HT-29 (cell line): ENCODE measurements at places on chromosomes 12 and 14. TPM values are rescaled to one million over a fixed set of nuclear protein-coding genes. Genes with fewer than 3 reads are reported as not detected.

RDH11 gene
- 55.8 and 69.7 TPM in 2 replicates for total RNA-seq

BIN2 gene
- total RNA-seq: 0.42 and 0.56 TPM in 2 replicates

RAB3IP gene
- 31.4 and 42.0 TPM in 2 replicates for total RNA-seq

KRT6C gene
- total RNA-seq: not detected in 2 replicates

CEP128 gene
- 1.0 and 2.6 TPM in 2 replicates for total RNA-seq

TBX5 gene
- total RNA-seq: not detected in 2 replicates

SPX gene
- not detected in 2 replicates for total RNA-seq

FERMT2 gene
- not detected in 2 replicates for total RNA-seq

PIANP gene
- total RNA-seq: not detected in 2 replicates

IFI27L1 gene
- total RNA-seq: 9.6 and 12.7 TPM in 2 replicates

FOXA1 gene
- total RNA-seq: 191 and 199 TPM in 2 replicates

CCDC198 gene
- total RNA-seq: 9.4 and 15.0 TPM in 2 replicates

SPIC gene
- total RNA-seq: not detected in 2 replicates

DPF3 gene
- total RNA-seq: not detected in 2 replicates

PYM1 gene
- 50.5 and 52.1 TPM in 2 replicates for total RNA-seq

RIMBP2 gene
- total RNA-seq: 0.34 and 0.97 TPM in 2 replicates

GYS2 gene
- not detected in 2 replicates for total RNA-seq

ACRBP gene
- total RNA-seq: 0.31 TPM in 1 of 2 replicates, not detected in the other

LALBA gene
- not detected in 2 replicates for total RNA-seq

CCDC177 gene
- not detected in 2 replicates for total RNA-seq

PLEKHG7 gene
- total RNA-seq: 0.13 and 0.65 TPM in 2 replicates

ALDH2 gene
- total RNA-seq: 70.9 and 94.6 TPM in 2 replicates

E2F7 gene
- total RNA-seq: 7.8 and 10.5 TPM in 2 replicates

TMEM63C gene
- total RNA-seq: 2.5 and 3.1 TPM in 2 replicates

NOS1 gene
- not detected in 2 replicates for total RNA-seq

CPSF6 gene
- 87.4 and 104 TPM in 2 replicates for total RNA-seq

PMEL gene
- total RNA-seq: 2.7 and 7.6 TPM in 2 replicates

KRT6B gene
- 0.23 TPM in 1 of 2 replicates, not detected in the other for total RNA-seq

PIK3C2G gene
- not detected in 2 replicates for total RNA-seq

KLRD1 gene
- not detected in 2 replicates for total RNA-seq

FCF1 gene
- total RNA-seq: 7.4 and 11.2 TPM in 2 replicates

FOXN3 gene
- 8.8 and 9.4 TPM in 2 replicates for total RNA-seq

A2M gene
- total RNA-seq: not detected in 2 replicates

HSPA2 gene
- total RNA-seq: 2.2 and 4.1 TPM in 2 replicates

SERPINA4 gene
- total RNA-seq: 0.57 and 1.8 TPM in 2 replicates
